GM04503 (cell line): ENCODE measurements at places on chromosomes 12 and 14.

- no peak for DNase-seq
These were observed 1.2 kb upstream of the GOLGA5 start for GRCh38 chr14:92792885-92793284.

DNA sequence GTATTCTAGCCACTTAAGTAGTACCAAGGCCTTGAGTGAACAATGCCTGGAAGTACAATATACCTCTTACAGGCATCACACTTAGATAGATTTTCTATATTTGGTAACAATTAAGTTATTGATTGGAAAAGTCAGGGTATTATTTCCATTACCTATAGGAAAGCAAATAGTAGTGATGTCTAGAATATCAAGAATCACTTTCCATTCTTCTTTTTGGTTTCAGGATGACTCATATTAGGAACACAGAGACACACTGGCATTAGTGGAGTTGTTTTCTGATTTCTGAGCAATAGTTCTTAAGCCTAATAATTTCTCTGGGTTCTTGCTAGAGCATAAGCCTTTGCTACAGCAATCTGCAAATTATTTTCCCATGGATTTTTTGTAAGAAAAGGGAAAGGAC, 1640.0 kb upstream of the SEL1L start:
- no peak for DNase-seq

DNA sequence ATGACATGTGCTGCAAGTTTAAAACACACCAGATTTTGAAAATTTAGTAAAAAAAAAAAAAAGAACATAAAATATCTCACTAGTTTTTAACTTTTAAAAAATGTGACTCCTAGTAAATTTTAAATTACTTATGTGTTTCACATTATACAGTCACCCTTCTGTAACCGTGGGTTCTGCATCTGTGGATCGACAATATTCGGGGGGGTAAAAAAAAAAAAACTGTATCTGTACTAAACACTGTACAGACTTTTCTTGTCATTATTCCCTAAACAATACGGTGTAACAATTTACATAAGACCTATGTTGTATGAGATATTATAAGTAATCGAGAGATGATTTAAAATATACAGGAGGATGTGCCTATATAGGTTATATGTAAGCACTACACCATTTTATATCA, 3.2 kb downstream of the DDX24 start:
- DNase-seq: no peak

- no peak for DNase-seq
These were observed 24.6 kb downstream of the GPR65 start for GRCh38 chr14:88029500-88029899.

GRCh38 chr12:108399514-108399913, 60.4 kb upstream of the CMKLR1 start:
- DNase-seq: no peak

DNA sequence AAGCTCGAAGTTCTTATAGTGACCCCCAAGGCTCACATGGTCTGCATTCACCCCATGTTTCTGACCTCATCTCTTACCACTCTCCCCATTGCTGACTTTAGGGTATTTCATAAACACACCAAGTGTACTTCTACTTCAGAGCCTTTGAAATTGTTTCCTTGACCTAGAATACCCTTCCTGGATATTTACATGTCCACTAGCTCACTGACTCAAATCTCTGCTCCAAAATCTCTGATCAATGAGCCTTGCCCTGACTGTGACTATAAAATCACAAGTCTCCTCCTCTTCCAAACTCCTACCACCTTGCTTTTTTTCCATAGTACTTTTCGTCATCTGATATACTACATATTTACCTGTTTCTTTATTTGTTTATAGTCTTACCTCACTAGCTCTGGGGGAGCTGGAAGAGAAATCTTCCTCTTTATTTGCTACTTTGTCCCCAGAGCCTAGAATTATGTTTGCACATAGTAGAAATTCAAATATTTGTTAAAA, 105.1 kb downstream of the RMST start:
- DNase-seq: no peak

DNA sequence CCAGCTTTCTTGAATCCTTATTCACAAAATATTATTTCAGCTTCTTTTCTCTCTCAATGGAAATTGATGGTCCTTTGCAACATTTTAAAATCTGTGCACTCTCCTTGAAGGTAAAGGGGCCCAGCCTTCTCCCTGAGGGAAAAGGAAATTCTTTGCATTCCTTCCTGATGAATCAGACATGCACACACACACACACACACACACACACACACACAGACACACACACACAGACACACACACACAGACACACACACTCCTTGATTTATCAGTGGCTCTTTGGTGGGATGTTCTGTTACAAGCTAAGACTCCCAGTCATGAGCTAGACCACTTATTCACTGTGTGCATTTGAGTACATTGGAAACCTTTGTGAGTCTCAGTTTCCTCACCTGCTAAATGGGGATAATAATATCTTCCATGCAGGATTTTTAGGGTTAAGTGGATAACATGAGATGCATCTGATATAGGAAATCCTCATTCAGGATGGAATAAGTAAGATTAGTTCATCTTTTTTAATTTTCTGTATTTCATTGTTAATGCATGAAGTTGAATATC, 45.1 kb upstream of the HMGA2 start:
- no peak for DNase-seq

DNA sequence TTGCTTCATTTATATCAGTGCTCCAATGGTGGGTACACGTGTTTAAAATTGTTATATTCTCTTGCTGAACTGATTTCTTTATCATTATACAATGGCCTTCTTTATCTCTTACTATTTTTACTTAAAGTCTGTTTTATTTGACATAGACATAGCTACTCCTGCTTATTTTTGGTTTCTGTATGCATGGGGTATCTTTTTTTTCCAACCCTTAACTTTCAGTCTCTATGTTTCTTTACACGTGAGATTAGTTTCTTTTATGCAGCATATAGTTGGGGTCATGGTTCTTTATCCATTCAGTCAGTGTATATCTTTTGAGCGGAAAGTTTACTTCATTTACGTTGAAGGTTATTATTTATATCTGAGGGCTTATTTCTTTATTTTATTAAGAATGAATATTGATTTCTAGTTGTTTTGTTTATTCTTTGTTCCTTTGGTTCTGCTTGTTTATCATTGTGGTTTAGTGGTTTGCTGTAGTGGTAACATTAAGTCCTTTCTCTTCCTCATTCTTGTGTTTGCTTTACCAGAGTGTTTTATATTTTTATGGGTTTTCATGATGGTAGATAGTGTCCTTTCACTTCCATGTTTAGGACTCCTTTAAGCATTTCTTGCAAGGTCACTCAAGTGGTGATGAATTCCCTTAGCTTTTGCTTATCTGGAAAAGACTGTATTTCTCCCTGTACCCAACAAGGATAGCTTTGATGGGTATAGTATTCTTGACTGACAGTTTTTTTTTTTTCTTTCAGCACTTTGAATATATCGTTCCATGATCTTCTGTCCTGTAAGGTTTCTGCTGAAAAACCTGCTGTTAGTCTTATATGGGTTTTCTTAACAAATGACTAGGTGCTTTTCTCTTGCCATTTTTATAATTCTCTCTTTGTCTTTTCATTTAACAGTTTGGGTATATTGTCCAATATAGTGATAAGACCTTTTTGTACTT, 38.3 kb upstream of the FAR2 start:
- no peak for DNase-seq

- DNase-seq: no peak
These were observed 17.1 kb downstream of the DNAL1 start for GRCh38 chr14:73661872-73662271.

DNA sequence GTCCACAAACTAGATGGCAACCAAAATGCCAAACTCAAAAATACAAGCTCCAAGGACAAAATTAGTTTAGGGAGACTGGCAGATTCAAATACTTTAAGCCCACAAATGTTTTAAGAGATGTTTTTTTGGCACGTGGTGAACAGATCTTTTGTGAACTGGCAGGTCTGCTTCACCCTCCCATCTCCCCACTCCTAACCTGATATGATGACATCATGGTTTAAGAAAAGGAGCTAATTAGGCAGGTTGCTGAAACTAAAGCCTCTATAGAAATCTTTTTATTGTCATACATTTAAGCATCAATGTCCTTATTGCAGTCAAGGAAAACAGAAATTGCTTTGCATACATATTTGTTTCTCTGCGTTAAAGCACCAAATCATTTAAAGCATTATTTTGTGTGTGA, 5.8 kb downstream of the LRIG3 start:
- no peak for DNase-seq

- DNase-seq: no peak
These were observed 1.1 kb upstream of the PRKAG1 start for GRCh38 chr12:49019443-49020324.

DNA sequence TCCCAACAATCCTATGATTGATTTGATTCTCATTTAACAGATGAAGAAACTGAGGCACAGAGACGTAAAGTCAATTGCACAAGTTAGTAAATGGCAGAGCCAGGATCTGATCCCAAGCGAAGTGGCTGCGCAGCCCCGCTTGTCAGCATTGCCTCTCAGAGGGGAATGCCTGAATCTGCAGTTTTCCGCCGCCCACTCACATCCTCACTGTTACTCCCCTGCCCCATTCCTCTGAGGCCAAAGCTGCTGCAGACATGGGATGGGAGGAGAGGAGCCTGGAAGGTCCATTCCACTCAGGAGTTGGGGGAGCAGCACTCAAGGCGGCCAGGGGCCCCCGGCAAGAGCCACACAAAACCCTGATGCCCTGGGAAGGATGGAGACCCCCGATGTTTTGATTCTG, 1.0 kb downstream of the NRIP2 start:
- no peak for DNase-seq

DNA sequence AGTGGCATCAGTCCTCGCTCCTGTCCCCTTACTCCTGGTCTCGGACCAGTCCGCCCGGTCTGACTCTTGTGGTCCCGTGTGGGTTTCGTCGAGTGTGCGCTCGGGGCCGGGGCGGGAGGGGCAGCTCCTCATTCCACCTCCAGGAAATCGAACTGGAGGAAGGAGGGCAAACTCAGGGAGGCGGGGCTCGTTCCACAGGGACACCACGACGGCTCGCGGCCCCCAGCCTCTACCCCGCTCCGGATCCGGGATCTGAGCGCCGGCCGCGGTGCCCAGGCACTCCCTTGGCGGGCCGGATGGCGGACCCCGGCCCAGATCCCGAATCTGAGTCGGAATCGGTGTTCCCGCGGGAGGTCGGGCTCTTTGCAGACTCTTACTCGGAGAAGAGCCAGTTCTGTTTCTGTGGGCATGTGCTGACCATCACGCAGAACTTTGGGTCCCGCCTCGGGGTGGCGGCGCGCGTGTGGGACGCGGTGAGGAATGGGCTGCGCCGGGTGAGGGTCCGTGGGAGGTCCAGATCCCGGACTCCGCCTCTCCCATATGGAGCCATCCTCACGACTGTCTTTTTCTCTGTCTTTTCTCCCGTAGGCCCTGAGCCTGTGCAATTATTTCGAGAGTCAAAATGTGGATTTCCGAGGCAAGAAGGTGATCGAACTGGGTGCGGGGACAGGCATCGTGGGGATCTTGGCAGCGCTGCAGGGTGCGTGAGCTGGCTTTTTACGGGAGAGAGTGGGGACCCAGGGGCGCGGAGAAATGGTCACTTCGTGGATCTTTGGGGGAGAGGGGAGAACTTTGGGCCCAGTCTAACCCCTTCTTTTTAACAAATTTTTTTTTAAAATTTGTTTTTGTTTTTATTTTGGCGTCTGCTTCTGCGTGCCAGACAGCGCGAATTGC, at the start of gene EEF1AKMT3:
EEF1AKMT3 (plus strand) TSS at position 186 of the 894 bp plus-strand sequence; CDS start at position 297, 111 bp downstream.
- DNase-seq: no peak

DNA sequence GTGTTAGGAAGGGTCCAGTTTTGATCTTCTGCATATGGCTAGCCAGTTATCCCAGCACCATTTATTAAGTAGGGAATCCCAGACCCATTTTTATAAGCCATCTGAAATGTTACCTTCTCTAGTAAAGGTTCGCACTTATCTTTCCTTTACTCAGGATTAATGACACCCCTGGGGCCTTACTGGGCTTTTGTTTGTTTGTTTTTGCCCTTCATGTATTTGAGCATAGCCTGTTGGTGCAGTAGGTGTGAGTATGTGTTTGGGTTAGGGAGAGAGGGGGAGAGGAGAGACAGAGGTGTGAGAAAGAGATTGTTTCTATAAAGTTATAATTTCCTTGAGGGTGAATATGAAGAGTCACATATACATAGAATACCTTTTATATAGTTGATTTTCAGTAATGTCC, 96.9 kb downstream of the AKAP6 start:
- DNase-seq: no peak
